DND-41 (cell line): ENCODE measurements at places on chromosomes 3 and 15.

DNA sequence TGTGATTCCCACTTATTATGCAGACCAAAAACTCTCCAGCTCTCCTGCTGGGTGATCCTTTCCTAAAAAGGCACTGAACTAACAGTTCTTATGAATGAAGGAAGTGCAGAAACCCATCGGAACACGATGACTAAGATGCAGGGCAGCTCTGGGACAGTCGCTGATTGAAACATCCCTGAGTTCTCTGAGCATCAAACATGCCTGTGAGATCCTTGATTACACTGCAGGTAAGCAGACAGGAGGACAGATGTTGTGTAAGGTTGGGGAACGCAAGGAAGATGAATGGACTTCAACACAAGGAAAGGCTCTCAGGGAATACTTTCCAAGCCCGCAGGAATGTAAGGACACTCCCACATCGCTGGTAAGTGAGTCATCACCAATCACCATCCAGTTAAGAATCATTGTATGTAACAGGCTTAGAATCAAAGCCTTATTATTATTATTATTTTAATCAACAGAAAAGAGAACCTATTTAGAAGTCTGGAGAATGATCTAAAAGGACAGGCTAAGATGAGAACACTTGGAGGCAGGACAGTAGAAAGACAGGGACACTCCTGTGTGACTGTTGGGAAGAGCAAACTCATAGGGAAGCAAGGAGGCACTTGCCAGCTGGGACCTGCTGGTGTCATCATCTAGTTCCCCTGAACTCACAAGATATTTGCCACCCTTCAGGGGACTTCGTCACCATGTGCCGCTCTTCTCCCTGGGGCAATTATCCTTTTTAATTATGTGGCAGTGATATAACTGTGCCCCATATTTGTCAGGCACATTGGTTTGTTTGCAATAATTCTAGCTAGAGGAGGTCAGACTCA is 26.0 kb downstream of the TMEM158 start:
- no peak for DNase-seq

DNA sequence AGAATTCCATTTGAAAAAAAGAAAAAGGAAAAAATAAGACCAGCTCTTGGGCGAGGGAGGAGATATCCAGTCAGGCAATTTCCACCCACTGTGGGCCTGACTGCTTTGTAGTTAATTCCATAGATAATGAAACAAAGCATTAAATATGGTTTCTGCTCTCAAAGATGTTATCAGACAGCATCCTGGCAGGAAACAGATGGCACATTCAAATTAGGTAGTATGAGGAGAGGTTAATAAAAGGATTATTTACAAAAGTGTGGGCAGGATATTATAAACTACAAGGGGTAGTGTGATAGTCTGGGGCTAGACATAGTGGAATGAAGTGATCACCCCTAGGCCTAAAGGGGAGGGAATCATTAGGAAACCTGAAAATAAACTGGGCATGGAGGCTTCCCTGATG is 193.2 kb downstream of the CLSTN2 start:
- no peak for DNase-seq

GRCh38 chr3:133575086-133575485 is 1.6 kb downstream of the CDV3 start:
- DNase-seq: no peak

- DNase-seq: no peak
Observed at GRCh38 chr3:55662683-55663082, 175.6 kb upstream of the WNT5A start.

DNA sequence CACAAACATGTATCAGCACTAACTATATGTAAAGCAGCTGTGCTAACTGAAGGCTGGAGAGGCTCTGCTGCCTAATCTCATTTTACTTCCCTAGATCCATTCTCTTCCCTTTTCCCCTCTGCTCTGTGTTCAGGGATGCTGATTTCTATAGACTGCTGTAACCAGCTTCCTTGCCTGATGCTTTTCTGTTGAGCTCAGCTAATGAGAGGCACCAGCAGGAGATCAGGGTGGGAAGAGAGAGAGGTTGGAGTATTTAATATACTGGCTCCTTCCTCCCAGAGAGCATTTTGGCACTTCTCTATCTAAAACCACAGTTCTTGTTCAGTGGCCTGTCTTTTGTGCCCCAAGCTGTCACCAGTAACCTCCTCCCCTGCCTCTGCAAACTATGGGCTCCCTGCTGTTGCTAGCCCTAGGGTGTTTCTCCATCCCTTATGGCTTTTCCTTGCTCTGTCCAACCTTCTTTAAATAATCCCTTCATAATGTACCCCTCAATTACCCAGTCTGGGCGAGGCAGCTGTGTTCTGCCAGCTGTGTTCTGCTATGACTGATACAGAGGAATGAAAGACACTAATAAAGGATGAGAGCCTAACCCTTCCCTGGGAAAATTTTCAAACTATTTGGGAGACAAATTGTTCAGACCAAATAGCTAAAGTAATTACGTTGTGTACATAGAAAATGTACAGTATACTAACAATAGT is 69.5 kb downstream of the CADPS start:
- DNase-seq: no peak

GRCh38 chr3:175208326-175208725 is 349.2 kb downstream of the NAALADL2 start:
- DNase-seq: no peak

DNA sequence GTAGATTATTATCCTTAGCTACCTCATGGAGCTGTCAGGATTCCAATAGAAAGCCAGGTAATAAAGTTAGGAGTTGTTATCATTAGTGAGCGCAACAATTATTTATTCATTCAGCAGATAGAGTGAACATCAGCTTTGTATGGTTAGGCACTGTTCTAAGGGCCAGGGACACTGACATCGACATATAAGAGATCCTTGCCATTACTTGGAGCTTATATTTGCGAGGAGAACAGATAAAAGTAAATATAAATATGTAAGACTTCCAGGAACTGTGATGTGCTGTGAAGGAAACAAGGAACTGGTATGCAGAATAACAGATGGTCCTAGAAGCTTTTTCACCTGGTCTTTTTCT is 473 bp downstream of the LSM3 start:
- DNase-seq: no peak

DNA sequence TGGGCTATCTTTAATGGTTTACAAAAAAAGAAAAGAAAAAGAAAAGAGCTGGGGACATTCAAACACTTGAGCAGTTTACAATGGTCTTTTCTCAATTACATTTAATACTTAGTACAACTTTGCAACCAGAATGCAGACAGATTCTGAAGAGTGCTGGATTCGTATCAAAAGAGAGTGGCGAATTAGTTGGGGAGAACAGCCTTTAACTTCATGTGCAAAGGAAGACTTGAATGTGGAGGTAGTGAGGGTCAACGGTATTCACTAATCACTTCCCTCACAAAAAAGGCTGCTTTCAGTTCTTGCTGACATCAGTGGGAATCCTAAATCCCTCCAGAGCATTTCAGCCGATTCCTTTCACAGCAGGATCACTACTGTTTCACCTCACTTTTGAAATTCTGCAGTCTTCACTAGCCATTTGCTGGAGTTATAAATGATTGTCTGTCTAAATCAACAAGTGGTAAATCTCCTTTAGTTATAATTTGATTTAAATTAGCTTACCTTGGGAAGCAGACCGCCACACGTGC is 323.0 kb upstream of the SEMA6D start:
- no peak for DNase-seq

DNA sequence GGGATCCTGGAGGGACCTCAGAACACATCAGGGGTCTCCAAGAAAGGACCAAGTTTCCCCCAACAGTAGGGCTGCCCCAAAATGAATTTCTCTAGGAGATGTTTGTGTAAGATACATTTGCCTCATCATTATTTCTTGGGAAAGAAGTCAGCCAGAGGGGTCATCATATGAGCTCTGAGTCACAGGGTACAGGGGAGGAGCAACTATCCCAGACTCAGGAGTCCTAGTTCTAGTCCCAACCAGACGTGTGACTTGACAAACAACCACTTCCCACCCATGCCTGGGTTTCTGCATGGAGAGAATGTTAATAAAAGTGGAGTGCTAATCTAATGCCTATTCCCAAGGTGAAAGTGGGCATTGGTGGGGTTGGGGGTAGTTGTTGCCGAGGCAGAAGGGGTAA is 144.1 kb downstream of the ALDH1A2 start:
- no peak for DNase-seq

GRCh38 chr15:79644091-79644490 is 212.0 kb downstream of the MINAR1 start:
- no peak for DNase-seq

- no peak for DNase-seq
Observed at GRCh38 chr3:79985816-79986215, 218.0 kb upstream of the ROBO1 start.

DNA sequence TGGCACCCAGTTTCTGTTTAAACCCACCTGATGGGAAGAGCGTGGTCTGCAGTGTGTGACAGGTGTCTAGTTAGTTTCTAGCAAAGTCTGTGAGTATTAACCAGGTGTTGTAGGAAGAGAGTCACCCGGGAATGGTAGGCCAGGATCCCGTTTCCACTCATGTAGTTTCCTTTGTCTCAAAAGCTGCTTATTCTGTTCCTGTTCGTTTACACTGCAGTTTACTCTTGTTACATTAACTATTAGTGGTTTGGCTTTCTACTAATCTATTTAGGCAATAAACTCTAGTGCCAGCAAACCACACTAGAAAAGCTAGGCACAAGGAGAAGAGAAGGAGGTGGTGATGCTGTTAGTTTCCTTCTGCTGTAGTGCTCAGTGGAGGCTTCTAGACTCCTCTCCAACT is 32.7 kb downstream of the WDR76 start:
- no peak for DNase-seq

- DNase-seq: no peak
Observed at GRCh38 chr15:58444056-58444455, 12.3 kb downstream of the LIPC start.

DNA sequence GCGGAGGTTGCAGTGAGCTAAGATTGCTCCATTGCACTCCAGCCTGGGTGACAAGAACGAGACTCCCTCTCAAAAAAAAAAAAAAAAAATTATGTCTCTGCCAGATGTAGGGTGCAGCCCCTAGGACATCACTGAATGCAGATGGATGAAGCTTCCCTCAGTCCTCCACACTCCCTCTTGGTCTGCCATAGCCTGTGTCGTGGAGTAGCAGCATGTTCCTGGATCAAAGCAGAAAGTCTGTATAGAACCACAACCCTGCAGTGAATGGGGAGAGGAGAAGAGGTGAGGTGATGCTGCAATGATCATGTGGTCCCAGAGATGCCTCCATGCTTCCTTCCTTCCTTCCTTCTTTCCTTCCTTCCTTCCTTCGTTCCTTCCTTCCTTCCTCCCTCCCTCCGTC is 15.3 kb upstream of the LAMB2 start:
- DNase-seq: no peak

DNA sequence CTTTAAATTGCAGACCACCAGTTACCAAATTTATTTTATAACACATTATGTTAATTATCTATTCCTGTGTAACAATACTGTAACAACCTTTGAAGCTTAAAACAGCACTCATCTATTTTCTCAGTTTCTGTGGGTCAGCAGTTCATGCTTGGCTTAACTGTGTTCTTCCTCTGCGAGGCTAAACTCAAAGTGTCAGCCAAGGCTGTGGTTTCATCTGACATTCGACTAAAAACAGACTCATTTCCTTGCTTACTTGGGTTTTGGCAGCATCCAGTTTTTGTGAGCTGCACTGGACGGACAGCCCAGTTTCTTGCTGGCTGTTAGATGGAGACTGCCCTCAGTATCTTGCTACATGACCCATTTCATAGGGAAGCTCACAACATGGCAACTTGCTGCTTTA is 247.3 kb upstream of the KCNH8 start:
- no peak for DNase-seq

GRCh38 chr3:194185221-194185620 is 49.3 kb downstream of the HES1 start:
- no peak for DNase-seq

- no peak for DNase-seq
Observed at GRCh38 chr15:70931821-70932220, 39.2 kb downstream of the LRRC49 start.

GRCh38 chr15:37824717-37825382 is 109.6 kb upstream of the TMCO5A start:
- no peak for DNase-seq

- no peak for DNase-seq
Observed at GRCh38 chr15:63986751-63987341, 59.4 kb downstream of the DAPK2 start.

DNA sequence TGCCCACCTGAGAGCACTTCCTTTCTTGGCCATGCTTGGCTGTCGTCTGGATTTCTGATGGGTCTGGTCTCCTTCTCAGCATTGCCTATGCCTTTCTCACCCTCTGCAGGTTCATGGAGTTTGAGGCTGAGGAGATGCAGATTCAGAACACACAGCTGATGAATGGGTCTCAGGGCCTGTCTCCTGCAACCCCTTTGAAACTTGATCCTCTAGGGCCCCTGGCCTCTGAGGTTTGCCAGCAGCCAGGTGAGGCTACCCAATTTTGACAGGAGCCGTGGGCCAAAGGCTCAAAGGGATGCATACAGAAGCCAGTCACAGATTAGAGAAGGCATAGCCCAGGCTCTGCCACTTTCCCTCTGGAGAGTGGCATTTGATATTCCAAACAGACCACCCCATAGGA is 10.5 kb downstream of the NUTM1 start:
- DNase-seq: no peak

DNA sequence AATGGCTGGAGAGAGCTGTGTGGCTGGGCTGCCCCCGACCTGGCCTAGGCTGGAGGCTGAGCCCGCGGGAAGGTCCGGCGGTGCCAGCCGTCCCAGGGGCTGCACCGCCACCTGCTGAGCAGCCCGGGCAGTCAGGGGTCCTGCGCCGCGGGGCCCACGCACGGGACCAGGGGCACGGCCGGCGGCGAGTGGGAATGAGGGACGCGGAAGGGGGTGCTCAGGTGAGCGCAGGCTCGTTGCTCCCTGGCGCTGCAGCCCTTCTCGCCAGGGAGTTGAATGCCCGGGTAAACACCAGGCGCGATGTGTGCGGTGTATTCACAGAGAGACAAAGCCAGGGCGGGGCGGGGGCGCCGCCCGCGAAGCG is 666 bp upstream of the SEMA3F start:
- no peak for DNase-seq

GRCh38 chr3:159586571-159587202 is 401.9 kb upstream of the IL12A start:
- DNase-seq: no peak

- DNase-seq: no peak
Observed at GRCh38 chr15:38253351-38253781, 730 bp downstream of the SPRED1 start.

GRCh38 chr3:172513488-172513887 is 9.7 kb downstream of the TNFSF10 start:
- no peak for DNase-seq

GRCh38 chr15:70530017-70530499 is 233.3 kb downstream of the UACA start:
- DNase-seq: no peak

DNA sequence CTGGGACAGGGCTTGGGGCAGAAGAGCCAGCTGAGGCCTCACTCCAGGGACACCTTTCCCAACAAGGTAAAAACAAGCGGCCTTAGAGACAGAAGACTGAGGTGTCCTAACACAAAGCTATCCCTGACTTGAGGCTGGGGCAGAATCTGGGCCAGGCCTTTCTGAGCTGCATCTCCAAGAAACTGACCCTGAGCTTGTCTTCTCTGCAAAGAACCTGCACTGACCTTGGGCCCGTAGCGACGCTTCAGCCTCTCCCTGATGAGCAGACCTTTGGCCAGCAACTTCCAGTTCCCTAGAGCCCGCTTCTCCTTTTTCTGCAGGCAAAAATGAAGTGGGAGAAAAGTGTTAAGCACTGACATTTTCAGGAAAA is 22.2 kb downstream of the TMEM43 start:
- no peak for DNase-seq

GRCh38 chr15:81982808-81983207 is 63.0 kb downstream of the MEX3B start:
- DNase-seq: no peak
